CD4-positive, alpha-beta memory T cell (primary cell): ENCODE measurements at places on chromosomes 6 and 20.

DNA sequence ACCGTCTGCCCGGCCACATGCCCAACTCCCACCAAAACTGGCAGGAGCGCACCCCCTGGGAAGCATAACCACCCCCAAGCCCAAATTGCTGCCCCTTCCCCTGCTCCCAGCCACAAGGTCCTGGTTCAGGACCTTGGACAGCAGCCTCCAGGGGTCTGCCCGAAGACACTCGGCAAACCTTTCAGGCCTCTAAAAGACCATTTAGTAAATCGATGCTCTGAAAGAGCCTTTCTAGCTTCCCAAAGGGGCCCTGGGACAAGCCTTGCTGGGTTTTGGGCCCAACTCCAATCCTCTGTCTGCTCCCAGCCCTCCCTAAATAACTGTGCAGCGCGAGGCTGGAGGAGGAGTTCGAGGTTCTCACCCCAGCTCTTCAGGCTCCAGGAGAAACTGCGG is 30.5 kb downstream of the GRM4 start:
- DNase-seq = no peak
- no peaks in the 10 kb centered on the region for H3K27me3 ChIP-seq
- no peak overlapping the region for H3K4me3 ChIP-seq

- H3K27ac ChIP-seq = no peak overlapping the region
- H3K4me3 ChIP-seq = no peak overlapping the region
- DNase-seq = no peak
- H3K4me1 ChIP-seq = peaks cover 18% of the 10 kb centered on the region
Observed at GRCh38 chr6:134517868-134518267, 200.0 kb upstream of the SGK1 start.

GRCh38 chr6:157459327-157459726 is 78.3 kb downstream of the ZDHHC14 start:
- no peak overlapping the region for H3K27ac ChIP-seq
- H3K27me3 ChIP-seq = no peaks in the 10 kb centered on the region
- peaks cover 16% of the 10 kb centered on the region for H3K4me1 ChIP-seq
- no peaks in the 10 kb centered on the region for H3K36me3 ChIP-seq
- DNase-seq = no peak
- H3K4me3 ChIP-seq = no peak overlapping the region

GRCh38 chr6:116550796-116551195 is 2.8 kb upstream of the CALHM4 start:
- no peak overlapping the region for H3K4me3 ChIP-seq
- H3K36me3 ChIP-seq = no peaks in the 10 kb centered on the region
- DNase-seq = no peak
- no peak overlapping the region for H3K27ac ChIP-seq

GRCh38 chr20:26169506-26169905 is 472.9 kb upstream of the ZNF337 start:
- H3K27ac ChIP-seq = no peak overlapping the region
- no peak overlapping the region for H3K4me3 ChIP-seq
- no peaks in the 10 kb centered on the region for H3K36me3 ChIP-seq
- no peaks in the 10 kb centered on the region for H3K4me1 ChIP-seq
- DNase-seq = no peak

GRCh38 chr6:142907544-142907943 is 37.4 kb downstream of the HIVEP2 start:
- H3K4me3 ChIP-seq = peak overlapping the region; percentile 69

DNA sequence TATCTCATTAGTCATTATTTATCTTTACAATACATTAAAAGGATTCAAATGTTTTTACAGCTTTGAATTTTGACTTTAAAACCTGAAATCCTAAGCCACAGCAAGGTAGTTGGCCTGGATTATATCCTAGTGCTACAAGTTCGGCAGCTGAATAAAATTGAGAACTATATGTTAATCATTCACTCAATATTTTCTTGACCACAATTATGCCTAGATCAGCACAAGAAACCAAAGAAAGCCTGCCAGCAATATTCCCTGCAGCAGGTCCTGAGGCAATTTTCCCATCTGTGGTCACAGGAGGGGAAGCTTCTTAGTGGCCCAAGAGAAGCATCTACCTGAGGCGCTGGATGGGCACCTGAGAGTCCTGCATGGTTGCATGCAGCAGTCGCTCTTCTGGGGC is 183.5 kb downstream of the GMDS start:
- no peak overlapping the region for H3K4me3 ChIP-seq
- no peak for DNase-seq
- no peaks in the 10 kb centered on the region for H3K27me3 ChIP-seq
- H3K4me1 ChIP-seq = no peaks in the 10 kb centered on the region

- H3K27ac ChIP-seq = no peak overlapping the region
- no peak overlapping the region for H3K4me3 ChIP-seq
- H3K27me3 ChIP-seq = no peaks in the 10 kb centered on the region
- no peak for DNase-seq
Observed at GRCh38 chr20:15267935-15268334, 930.5 kb upstream of the FLRT3 start.

GRCh38 chr6:23875006-23875405 is 251.0 kb upstream of the NRSN1 start:
- no peaks in the 10 kb centered on the region for H3K4me1 ChIP-seq
- H3K4me3 ChIP-seq = no peak overlapping the region

- no peaks in the 10 kb centered on the region for H3K4me1 ChIP-seq
- no peaks in the 10 kb centered on the region for H3K27me3 ChIP-seq
- H3K36me3 ChIP-seq = no peaks in the 10 kb centered on the region
- no peak overlapping the region for H3K27ac ChIP-seq
Observed at GRCh38 chr6:113039005-113039404, 691.9 kb downstream of the RFPL4B start.
